ENCODE measurements at places on chromosomes 6 and 20.

GRCh38 chr20:8060977-8061376, 41.4 kb upstream of the TMX4 start:
- DNase-seq = no peak

DNA sequence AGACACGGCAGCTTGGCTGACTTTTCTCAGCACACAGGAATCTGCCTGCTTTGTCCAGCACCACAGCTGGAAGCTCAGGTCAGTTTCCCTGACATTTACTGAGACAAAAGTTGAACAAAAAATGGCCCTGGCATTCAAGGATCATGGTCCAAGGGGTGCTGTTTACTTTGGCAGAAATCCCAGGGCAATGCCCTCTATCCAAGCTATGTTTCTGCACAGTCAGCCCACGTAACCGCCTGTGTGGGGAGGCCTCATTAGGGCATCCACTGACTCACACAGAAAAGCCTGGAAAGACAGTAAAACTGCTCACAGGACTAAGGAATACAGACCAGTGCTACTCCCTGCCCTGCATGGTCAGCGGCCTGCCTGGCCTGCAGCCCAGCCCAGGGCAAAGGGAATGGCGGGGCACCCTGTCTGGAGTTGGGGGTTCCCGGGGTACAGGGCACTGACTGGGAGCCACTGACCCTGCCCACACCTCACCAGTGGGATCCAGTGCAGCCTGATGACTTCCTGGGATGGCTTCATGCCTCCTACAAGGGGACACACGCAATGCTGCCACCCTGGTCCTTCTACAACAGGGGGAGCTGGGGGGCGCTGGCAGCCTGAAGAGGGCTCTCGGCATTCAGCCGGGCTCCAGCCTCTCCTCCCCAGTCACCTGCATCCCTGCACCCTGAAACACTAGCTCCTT, 77.1 kb downstream of the NINL start:
- DNase-seq = no peak

GRCh38 chr6:56927538-56928453, 27.1 kb upstream of the BEND6 start:
- no peak for DNase-seq

GRCh38 chr6:45626087-45626891, 248.6 kb upstream of the SUPT3H start:
- DNase-seq = no peak

DNA sequence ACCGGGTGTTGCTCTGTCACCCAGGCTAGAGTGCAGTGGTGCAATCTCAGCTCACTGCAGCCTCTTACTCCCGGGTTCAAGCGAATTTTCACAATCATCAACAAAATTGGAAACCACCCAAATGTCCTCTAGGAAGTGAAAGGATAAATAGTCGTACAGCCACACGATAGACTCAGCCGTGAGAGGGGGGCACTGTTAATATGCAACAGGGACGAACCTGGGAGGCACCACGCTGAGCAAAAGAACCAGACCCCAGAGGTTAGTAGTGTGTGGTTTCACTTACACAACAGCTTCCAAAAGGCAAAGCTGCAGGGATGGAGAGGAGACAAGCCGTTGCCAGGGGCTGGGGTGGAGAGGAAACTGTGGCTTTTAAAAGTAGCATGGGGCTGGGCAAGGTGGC, 30.1 kb upstream of the NTSR1 start:
- no peak for DNase-seq

GRCh38 chr6:42123379-42124103, 18.9 kb downstream of the C6orf132 start:
- no peak for DNase-seq

DNA sequence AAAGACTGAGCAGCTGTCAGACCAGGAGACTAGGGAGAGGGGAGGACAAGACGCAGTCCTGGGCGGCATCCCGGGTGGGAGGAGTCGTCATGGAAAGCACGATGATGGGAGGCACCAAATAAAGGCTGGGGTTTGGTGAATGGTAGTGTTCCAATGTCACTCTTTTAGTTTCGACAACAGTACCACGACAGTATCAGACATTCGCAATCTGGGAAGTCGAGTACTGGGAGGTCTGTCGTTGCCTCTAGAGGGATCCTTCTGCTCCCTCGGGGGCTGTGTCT, 32.1 kb downstream of the PSMG4 start:
- DNase-seq = no peak

- no peak for DNase-seq
These were observed 754 bp downstream of the YWHAB start for GRCh38 chr20:44886266-44886651.

Measured in GM12891 (cell line).